Left ventricle myocardium superior (tissue), 1 donor: ENCODE measurements at places on chromosomes 1 and 21. TPM values are rescaled to one million over a fixed set of nuclear protein-coding genes. Genes with fewer than 3 reads are reported as not detected.

- DNase-seq, result no peak
Measured at GRCh38 chr1:211359876-211360275, 33.2 kb downstream of the TRAF5 start.

Gene HCRTR1
- 0.67 TPM for total RNA-seq

DNA sequence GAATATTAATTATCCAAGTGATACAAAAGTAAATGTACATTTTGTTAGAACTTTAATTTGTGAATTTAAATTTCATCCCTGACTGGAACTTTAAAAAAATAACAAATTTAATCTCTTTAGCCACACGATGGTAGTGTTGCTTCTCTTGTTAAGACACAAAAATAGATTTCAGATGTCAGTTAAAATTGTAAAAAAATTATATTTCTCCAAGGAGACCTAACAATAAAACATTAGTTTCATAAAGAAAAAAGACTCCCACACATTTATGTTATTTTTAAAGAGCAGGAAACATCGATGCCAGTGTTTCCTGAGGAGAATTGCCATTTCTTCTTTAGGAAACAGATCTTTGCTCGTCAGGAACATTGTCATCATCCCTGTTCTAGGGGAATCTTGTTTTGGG is 74.0 kb upstream of the DEPDC1 start:
- DNase-seq, result no peak

- DNase-seq, result no peak
Measured at GRCh38 chr1:94285031-94285654, 47.8 kb upstream of the ARHGAP29 start.

Gene CYYR1
- 27.5 TPM for total RNA-seq

Gene CD247
- total RNA-seq, result 0.57 TPM

Gene FAM72D
- not detected for total RNA-seq

DNA sequence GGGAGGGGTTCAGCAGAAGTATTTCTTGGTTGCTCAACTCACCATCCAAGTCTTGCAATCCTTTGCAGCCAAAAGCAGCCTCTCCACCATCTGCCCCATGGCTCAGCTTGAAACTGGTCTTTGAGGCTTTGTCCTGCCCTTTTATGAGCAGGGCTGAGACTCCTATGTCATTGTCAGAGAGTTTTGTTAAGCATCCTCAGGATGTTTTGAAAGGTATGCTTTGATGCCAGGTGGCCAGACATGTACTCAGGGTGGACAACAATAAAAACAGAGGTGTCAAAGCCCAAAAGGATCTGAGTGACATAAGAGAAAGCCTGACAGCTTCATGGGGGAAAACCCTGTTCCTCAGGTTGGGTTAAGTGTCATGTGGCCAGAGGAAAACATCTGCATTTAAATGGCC is 310.5 kb downstream of the PRDM2 start:
- DNase-seq, result no peak

DNA sequence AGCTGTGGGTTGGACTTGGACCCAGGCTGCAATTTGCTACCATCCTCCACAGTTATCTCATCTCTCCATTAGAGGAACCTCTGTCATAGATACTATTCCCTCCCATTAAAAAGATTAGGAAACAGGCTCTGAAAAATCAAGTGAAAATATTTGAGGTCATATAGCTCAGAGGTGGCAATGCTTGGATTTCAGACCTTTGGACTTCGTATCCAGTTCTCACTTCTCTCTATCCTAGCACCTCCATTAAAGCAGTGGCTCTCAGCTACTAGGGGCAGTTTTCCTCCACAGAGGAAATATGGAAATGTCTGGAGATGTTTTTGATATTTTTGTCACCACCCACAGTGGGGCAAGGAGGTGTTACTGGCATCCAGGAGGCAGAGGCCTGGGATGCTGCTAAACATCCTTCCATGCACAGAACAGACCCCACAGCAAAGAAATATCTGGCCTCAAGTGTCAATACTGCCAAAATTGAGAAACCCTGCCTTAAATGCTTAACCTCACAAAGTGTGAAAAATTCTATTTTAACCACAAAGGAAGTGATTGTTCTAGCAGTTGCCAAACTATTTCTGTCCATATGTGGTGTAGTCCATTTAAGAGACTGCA is 54.1 kb downstream of the C8A start:
- DNase-seq, result no peak

- no peak for DNase-seq
Measured at GRCh38 chr1:48917901-48918603, 141.4 kb upstream of the BEND5 start.

GRCh38 chr1:180237869-180238476 is 7.9 kb downstream of the LHX4 start:
- no peak for DNase-seq

DNA sequence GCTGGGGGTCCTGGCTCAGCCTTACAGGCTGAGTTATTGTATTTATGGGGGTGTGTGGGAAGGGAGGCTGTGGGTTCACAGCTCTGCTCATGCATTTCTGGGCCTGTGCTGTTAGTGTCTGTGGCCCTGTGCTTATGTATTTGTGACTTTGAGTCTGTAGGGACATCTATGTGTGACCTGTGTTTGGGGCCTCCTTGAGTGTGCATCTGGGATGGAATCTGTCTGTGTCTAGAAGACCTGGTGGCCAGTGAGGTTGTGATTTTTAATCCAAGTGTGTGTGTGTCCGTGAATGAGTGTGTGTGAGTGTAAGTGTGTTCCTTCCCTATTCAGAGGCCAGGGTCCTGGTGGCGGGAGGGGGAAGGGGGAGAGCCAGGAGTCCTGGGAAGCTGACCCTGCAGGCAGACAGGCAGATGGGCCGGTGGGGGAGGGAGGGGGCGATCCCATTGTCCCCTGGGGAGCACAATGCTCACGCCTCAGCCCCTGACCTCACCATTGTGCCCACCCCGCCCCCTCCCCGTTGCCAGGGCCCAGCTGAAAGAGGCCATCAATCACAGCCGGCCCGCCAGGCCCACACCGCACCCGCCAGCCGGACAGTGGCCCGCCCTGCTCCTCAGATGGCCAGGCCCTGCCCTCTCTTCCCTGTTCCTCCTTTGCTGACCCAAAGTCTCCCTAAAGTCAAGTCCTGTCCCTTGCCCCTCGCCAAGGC is 19.6 kb downstream of the SLC27A3 start:
- no peak for DNase-seq

DNA sequence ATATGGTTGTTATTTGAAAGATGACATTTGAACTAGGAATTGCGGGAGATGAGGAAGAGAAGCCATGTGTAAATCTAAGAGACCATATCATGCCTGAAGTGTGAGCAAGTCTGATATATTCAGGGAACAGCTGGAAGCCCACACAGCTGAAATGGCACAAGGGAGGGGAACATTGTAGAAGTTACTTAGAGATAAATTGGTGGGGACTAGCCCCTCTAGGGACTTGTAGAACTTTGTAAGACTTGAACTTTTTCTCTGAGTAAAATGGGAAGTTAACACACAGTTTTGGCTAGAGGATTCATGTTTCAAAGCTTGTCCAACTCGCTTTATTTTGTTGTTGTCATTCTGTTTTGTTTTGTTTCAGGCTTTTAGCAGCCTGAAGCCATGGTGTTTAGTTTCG is 216.4 kb downstream of the FMN2 start:
- DNase-seq, result no peak

- DNase-seq, result no peak
Measured at GRCh38 chr1:184226100-184226487, 160.7 kb upstream of the C1orf21 start.

DNA sequence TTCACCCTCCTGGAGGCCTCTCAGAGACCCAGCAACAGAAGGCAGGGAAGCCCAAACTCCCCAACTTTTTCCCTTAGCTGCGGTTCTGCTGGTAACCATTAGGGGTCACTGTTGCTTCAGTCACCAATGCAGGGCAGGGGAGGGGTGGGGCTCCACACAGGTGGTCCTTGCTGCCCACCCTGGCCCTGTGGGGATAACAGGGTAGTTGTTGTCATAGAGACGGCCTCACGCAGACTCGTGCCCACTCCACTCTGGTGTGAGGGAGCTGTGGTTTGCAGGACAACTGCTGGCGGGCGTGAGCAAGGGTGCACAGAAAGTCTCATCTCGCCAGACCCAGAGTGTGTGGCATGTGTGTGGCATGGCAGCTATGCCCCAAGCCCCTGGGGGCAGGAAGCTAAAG is 19.9 kb downstream of the INSRR start:
- DNase-seq, result peak; percentile 38

Gene CATSPERE
- 0.50 TPM for total RNA-seq

GRCh38 chr1:201329801-201330200 is 46.5 kb downstream of the PKP1 start:
- DNase-seq, result no peak

Gene LMX1A
- total RNA-seq, result not detected

Gene LIPI
- total RNA-seq, result not detected

Gene TFF1
- total RNA-seq, result not detected

DNA sequence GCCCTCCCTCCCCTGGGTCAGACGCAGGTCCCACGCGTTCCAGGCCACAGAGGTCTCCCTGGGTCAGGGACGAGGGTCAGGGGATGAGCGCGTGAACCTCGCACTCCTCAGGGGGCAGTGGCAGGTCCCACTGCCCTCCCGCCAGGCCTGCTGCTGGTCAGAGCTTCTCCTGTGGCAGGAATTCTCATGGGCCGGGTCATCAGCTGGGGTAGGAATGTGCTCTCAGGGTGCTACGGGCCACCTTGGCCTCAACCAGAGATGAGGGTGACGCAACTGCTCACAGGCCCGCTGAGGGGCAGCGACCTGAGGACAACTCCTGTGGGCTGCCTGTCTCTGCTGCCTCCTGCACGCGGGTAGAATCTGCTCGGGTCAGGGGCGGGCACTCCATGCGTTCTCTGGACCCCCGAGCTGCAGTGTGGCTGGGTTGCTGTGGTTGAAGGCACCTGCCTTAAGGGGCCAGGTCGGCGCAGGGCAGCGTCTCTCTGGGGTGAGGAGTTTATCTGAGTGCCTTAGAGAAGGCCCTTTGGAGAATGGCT is 128.8 kb downstream of the PRDM16 start:
- DNase-seq, result no peak

DNA sequence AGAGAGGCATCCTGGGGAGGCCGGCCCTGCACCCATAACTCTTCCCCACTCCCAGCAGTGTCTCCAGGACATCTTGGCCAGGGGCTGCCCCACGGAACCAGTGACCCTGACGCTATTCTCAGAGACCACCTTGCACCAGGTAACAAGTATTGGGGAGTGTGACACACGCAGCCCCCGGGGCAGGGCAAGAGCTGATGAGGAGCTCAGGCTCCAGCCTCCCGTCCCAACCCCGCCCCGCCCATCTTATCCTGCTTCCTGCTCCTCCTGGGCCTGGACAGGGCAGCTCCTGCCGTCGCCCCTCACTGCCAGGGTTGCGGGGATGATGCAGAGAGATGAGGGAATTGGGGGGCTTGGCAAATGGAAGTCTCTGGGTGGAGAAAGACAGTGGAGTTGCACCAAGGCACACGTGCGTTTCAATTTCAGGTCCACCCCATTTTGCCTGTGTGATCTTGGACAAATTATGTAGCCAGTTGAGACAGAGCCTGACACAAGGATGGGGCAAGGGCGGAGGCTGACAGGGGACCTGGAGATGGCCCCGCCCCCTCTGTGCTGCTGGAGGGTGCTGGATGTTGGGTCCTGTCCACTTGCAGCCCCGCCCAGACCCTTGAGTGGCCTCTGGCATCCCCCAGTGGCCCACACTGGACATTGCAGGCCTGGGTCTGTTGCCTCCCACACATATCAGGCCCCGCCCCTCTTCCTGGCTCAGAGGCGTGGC is 10.7 kb downstream of the CLCNKA start:
- DNase-seq, result peak; percentile 91

GRCh38 chr1:37098237-37098636 is 63.9 kb upstream of the GRIK3 start:
- DNase-seq, result no peak

DNA sequence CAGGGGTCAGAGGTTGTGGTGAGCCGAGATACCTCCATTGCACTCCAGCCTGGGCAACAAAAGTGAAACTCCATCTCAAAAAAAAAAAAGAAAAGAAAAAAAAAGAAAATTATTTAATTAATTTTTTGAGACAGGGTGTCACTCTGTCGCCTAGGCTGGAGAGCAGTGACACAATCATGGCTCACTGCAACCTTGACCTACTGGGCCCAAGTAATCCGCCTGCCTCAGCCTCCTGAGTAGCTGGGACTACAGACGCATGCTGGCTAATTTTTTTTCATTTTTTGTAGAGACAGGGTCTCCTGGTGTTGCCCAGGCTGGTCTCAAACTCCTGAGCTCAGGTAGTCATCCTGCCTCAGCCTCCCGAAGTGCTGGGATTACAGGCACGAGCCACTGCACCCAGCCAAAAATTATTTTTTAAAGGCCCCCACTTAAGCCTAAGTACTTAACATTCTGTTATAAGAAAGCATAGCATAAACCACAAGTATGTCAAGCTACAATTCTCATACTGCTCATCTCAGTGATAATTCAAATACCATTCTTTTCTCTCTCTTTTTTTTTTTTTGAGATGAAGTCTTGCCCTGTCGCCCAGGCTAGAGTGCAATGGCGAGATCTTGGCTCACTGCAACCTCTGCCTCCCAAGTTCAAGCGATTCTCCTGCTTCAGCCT is 19.9 kb downstream of the NUCKS1 start:
- DNase-seq, result no peak

Gene TRIM67
- total RNA-seq, result not detected

DNA sequence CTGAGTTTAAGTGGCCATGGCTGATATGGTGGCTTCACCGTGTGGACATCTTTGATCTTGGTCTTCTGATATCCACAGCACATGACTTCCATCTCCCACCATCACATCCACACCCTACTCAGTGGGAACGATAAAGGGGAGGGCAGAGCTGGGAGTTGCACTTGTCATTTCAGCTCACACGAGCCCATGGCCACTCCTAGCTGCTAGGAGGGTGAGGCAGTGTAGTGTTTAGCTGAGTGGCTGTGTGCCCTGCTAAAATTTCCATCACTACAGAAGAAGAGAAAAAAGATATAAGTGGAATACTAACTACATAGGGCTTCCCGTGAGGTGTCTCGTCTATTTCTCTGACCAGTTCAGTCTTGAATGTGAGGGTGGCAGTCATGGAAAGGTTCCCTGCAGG is 123.3 kb upstream of the EDN2 start:
- DNase-seq, result no peak

GRCh38 chr1:77096496-77097255 is 122.6 kb downstream of the PIGK start:
- DNase-seq, result no peak

GRCh38 chr1:229716069-229716468 is 90.0 kb downstream of the URB2 start:
- DNase-seq, result no peak

DNA sequence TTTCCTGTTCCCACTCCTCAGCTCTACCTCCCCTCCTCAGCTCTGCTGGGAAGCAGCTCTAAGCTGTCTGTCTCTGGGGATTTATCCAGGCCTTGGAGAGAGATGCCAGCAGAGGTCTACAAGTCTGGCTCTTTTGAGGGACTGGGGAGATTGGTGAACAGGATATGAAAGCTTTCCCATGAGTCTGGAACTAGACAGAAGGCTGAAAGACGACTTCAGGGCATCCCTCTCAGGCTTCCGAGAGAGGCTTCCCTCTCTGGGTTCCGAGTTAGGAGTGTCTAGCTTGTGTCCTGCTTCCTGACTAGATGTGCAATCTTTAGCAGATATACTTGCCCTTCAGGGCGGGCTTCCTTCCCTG is 733 bp downstream of the TMEM35B start:
- no peak for DNase-seq

- DNase-seq, result peak; percentile 47
Measured at GRCh38 chr1:16459352-16459925, 18.9 kb downstream of the NECAP2 start.
